ENCODE measurements at places on chromosomes 1 and 21.
A peak's percentile ranks its signal among the peaks of the same experiment; 100 is the strongest.

GRCh38 chr1:1421147-1421906, at the start of gene ANKRD65:
TSS of gene ANKRD65 (minus strand) at chr1:1421276. CDS start at chr1:1421005, 271 bp downstream.
- DNase-seq: peak; percentile 29

DNA sequence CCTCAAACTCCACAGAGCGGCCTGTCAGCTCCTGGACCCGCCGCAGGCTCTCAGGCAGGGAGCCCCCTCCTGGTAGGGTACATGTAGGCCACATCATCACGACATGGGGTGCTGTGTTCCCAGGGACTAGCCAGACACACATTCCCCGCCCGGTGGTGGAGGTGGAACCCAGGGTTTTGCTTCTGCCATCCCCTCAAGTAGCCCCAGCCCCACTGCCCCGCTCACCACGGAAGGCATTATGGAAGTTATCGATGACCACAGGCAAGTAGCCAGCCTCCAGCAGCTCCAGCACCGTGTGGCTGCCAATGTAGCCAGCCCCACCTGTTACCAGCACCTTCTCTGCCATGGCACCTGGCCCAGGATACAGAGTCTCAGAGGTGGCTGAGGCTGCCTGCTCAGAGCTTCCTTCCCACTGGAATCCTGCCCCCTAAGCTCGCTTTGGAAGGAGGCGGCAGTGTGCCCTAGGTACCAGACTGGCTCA, 1.9 kb downstream of the GALE start:
- DNase-seq: no peak

DNA sequence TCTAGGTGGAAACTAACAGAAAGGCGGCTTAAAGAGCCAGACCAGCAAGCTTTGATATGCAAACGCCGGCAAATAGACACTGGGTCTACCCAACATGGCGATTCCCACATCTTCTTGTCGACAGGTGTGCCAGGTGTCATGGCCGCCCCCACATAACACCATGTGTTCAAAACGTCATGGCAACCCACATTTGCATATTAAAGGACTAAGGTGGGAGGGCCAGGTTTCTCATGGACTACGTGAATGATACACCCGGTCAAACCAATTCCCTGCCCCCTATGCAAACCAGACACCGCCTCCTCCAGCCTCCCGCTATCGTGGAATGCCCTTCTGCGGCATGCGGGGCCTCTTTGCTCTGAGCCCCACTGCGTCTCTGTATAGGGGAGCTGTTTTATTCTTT, 41.3 kb downstream of the ICOSLG start:
- no peak for DNase-seq

DNA sequence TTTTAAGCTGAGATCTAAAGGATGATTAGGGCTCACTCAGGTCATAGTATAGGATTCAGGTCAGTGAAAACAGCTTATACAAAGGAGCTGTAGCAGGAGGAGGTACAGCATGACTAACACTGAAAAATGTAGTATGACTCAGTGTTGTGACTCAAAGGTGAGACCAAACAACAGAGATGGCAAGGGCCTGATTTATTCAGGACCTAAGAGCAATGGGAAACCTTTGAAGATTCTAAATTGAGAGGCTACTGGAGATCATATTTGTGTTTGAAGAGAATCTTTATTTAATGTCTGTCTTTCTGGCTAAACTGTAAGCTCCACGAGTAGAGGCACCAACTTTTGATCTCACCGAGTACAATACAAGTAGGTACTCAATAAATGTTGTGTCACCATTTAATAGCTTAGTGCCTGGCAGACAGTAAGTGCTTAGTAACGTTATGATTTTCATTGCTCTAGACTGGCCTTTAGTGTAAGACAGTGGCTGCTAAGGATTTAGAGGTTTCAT, 43.5 kb downstream of the PRKAA2 start:
- peak; percentile 9 for DNase-seq

DNA sequence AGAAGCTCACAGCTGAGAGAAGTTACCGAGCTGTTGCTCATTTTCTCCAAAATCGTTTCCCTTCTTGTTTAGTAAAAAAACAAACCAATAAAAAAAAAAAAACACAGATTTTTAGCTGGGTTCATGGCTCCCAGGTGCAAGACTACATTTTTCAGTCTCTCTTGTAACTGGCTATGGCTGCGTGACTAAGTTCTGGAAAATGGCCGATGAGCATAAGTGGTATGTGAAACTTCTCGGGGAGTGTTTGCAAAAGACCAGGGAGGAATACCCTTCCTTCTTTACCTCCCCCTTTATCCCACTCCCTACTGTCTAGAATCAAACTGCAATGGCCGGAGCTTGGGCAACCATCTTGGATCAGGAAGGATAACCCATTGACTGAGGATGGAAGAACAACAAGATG, 38.7 kb upstream of the KANK4 start:
- no peak for DNase-seq

DNA sequence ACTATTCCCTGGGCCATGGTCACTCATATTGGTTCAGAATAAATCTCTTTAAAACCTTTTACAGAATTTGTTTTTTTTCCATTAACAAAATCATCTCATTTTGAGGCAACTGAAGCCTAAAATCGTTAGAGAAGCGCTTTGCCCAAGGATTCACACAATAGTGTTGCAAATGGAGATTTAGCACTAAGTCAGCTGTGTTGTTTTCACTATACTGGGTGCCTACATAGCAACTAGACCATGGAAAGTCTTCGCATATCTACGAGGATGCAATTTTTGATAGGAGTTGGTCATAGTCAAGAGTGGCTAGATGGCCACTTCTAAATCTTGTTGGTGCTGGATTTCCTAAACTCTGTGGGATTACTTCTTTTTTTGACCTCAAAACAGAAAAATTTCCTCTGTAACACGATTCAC, 530 bp upstream of the TIPRL start:
- DNase-seq: no peak

- peak; percentile 26 for DNase-seq
Measured at GRCh38 chr1:153404768-153405167, 11.6 kb upstream of the S100A7A start.

- no peak for DNase-seq
Measured at GRCh38 chr1:3093898-3094626, 25.1 kb downstream of the PRDM16 start.

- no peak for DNase-seq
Measured at GRCh38 chr1:109423498-109423897, 2.8 kb downstream of the PSMA5 start.

- no peak for DNase-seq
Measured at GRCh38 chr1:225602590-225603206, 50.2 kb downstream of the ENAH start.

GRCh38 chr1:8765198-8765597, 52.2 kb downstream of the RERE start:
- no peak for DNase-seq

GRCh38 chr1:43002116-43002515, 43.4 kb upstream of the SLC2A1 start:
- DNase-seq: no peak

DNA sequence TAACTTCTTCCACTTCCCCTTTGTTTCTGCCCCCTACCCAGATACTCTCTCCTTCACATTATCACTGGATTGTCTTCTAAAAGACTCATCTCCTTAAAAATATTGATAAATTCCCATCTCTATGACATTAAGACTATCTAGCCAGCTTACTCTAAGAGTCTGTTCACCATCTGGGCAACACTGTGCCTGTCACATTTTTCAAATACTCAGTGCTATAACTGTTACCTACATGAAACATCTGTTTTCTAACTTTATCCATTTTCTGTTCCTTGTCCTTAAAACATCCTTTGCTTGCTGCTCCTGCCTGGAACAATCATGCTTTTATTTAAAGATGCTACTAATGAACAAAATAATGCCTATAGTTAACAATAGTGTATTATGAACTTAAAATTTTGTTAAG, 81.4 kb downstream of the NCAM2 start:
- no peak for DNase-seq

DNA sequence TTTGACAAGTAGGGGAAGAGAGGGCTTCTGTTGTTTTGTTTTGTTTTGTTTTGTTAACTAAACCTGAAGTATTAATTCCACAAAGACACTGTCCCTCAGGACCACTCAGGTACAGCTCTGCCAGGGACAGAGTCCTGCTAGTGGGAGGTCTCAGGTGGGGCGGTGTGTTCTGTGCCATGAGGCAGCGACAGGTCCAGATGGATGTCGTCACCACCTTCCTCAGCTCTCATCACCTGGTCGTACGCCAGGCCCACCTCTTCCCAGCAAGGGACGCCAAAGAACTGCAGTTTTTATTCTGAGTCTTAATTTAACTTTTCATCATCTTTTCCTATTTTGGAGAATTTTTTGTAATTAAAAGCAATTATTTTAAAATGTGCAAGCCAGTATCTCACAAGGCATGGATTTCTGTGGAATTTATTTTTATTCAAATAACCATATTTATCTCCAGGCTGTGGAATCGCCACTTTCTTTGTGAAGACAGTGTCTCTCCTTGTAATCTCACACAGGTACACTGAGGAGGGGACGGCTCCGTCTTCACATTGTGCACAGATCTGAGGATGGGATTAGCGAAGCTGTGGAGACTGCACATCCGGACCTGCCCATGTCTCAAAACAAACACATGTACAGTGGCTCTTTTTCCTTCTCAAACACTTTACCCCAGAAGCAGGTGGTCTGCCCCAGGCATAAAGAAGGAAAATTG, 62.5 kb downstream of the POFUT2 start:
- DNase-seq: no peak

DNA sequence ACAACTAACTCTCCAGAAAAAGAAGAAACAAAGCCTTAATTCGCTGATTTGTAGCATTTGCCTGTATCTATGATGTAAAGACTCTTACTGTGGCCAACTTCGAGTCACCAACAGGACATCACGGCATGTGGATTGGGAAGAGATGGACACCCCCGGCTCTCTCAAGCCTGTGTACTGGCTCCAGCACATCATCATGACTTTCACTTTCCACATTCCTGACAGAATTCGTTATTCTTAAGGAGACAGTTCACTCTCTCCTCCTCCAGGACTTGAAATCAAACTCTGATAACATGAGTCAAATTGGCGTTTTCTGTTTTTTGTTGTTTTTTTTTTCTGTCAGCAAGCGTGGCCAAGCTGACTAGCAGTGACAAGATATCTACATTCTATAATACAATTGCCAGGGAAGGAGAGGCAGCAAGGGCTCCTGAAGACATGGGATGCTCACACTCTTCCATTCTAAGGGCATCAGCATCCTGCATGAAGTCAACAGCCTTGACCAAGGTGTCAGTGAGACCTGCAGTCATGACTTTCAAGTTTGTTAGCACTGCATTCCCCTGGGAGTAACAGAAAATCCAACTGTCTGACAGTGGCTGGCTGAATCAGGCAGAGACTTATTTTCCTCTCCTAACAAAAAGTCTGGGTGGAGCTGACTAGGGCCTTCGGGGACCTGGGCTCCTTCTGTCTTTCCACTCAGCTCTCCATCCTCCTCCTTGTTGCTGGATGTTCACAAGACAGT, 13.3 kb upstream of the TRAF3IP3 start:
- no peak for DNase-seq

GRCh38 chr1:192936313-192937018, 122.7 kb downstream of the UCHL5 start:
- no peak for DNase-seq

DNA sequence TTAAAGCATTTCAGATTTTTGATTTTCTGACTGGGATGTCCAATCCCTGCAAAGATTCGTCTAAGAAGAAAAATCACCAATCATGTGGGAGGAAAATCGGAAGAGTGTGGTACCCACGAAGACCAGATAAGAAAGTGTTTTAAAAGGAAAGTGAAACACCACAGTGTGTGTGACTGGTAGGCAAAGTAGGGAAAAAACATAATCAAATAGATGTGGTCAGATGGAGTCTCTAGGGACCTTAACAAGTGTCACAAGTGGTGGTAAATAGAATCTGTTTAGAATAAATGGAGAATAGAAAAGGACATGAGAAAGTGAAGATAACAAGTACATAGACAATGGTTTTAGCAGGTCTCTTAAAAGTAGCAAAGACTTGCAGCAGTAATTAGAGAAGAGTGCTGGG, 154.6 kb downstream of the SLC30A10 start:
- DNase-seq: no peak

GRCh38 chr1:159937054-159937750, 8.2 kb downstream of the IGSF9 start:
- no peak for DNase-seq

DNA sequence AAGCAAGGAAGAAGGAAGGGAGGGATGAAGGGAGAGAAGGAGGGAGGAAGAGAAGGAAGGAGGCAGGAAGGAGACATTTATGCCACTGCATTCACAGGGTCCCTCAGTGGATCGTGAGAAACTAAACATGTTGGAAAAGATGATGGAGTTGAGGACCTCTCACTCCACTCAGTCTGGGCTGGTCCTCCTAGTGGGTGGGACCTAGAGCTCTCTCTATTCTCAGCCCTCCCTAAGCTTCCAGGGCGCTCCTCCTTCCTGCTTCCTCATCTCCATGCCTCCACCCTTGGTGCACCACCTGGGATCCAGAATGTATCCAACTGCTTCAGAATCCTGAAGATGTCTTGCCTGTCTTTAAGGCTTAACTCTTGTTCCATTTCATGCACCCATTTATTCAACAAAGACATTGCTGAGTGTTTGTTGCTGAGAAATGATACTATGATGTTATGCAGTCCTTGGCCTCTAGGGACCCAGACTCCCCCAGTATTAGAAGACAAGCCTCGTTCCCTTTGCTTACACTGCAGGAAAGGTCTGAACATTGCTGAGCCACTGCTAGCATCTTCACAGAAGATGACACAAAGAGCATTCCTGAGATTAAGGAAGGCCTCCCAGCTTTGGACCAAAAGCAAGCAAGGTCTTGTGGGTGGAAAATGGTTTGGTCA, 88.5 kb downstream of the BEND5 start:
- peak; percentile 23 for DNase-seq

DNA sequence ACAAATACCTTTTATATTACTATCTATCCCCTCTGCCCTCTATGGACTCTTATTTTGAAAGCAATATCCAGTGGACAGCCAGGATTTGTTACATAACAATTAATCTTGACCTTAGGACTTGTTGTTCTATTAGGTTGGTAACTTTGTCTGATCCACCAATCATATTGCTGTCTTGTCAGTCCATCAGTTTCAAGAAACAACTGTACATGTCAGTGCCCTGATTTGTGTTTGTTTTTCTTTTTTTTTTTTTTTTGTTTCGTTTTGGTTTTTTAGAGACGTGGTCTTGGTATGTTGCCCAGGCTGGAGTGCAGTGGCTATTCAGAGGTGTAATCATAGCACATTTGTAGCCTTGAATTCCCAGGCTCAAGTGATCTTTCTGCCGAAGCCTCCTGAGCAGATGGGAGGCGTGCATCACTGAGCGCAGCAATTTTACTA, 1.5 kb upstream of the SCP2 start:
- DNase-seq: peak; percentile 77

GRCh38 chr1:68585351-68585750, 88.5 kb upstream of the DEPDC1 start:
- no peak for DNase-seq

DNA sequence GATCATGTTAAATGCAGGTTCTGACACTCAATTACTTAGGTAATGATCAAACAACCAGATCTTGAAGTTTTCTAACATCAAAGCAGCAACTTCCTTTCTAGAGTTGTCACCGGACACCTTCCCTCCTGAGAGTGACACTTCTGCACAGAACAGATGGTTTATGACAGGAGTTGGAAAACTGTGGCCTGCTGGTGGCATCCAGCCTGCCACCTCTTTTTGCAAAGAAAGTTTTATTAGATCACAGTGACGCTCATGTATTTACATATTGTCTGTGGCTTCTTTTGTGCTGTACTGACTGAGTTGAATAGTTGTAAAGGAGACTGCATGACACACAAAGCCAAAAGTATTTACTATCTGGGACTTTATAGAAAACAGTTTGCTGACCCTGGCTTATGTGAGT, 28.3 kb downstream of the DDR2 start:
- DNase-seq: no peak

Measured in HuH-7 (cell line).